ENCODE measurements at places on chromosomes 12 and 14. TPM values are rescaled to one million over a fixed set of nuclear protein-coding genes. Genes with fewer than 3 reads are reported as not detected.
A peak's percentile ranks its signal among the peaks of the same experiment; 100 is the strongest.

DNA sequence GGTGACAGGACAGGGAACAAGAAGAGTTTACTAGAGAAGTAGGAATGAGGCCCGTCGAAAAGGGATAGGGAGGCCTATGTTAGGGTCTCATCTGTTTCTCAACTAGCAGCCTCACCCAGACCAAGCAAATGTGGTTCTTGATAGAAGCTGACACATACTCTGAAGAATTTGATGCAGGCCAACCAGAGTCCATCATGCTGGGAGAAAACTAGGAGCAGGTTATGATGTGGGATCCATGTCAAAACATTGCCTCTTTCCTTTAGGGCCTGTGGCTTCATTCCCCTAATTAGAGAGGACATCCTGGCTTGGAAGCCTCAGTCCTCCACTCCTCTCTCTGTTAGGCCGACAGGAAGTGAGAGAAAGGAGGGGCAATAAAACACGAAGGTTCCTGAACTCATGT lies 122.8 kb downstream of the NTF3 start:
- DNase-seq = peak; percentile 25

DNA sequence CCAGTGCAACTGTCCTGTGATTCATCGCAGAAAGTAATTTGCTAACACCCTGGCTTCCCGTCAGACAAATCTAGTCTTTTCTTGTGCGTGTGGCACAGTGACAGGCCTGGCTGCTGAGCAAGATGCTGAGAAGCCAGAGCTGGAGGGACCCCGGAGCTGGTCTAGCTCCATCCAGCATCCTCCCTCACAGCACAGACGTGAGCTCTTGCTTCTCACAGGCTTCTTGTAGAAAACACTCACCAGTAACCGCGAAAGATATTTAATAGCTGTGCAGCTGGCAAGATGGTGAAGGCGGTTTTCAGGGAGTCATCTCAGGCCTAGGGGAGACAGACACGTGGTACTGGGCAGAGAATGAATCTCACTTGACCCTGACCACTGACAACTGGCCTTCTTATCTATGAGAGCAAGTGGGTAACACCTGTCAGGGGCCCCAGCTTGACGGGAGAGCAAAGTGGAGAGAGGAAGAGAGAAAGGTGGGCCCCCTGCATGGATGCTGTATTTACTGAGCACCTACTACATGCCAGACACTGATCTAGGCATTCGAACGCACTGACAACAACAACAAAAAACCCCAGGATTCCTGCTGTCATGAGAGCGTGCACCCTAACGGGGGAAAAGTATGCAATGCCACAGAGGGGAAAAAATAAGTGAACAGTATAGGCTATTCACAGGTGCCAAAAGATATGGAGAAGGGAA lies 63.3 kb downstream of the CCDC88C start:
- DNase-seq = peak; percentile 98

GRCh38 chr12:128747441-128747840 lies 76.3 kb downstream of the SLC15A4 start:
- no peak for DNase-seq

- no peak for DNase-seq
These were observed 7.4 kb downstream of the INF2 start for GRCh38 chr14:104696671-104697316.

- DNase-seq = peak; percentile 16
These were observed 51.2 kb downstream of the ARMH4 start for GRCh38 chr14:58100735-58101368.

DNA sequence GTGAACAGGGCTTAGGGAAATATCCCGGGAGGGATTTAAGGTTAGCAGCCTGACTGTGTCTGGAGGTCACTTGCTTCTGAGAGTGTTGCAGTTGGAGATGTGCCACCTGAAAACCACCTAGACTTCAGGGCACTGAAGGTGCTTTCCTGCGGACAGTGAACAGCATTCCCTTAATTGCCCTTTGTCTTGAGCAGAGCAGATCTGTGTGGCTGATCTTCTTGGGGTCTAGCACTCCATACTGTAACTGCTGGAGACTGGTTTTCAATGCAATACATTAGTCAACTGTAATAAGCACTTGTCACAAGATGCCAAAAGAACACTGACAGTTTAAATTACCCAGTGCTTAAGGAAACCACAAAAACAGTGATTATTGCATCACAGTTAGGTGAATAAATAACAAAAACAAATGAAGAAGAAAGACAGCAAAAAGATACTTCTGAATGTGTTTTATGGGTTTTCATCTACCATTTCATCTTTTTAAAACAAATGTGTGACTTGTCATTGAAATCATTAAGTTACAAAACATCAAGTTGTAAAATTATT lies 111.8 kb downstream of the PRIMA1 start:
- no peak for DNase-seq

- DNase-seq = no peak
These were observed 25.4 kb downstream of the CD9 start for GRCh38 chr12:6225630-6226001.

DNA sequence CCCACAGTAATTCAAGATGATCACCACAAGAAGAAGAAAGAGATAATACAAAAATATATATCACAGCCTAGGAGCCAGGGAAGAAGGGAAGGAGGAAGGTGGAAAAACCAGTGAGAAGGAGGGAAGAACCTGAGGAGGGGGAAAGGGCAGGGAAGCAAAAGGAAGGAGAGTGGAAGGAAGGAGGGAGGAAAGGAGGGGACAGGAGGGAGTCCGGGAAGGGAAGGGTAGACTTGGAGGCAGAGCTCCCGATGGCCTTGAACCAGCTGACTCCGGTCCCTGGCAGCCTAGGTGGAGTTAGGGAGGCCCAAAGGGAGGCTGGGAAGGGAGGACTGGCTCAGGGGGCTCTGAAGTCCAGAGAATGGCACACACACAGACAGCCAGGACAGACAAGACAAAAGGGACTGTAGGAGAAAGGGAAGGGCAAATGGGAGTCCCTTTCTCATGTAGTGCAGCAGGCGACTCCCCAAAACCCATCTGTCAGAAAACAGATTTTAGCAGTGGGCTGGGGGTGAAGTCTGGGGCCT lies 4.7 kb upstream of the ZNF384 start:
- no peak for DNase-seq

GRCh38 chr12:105960319-105961083 lies 178.3 kb downstream of the NUAK1 start:
- peak; percentile 26 for DNase-seq

Gene RNF10
- total RNA-seq = 109 TPM

Gene CPNE6
- not detected for total RNA-seq

Gene RHNO1
- 23.2 TPM for total RNA-seq

Gene STAT6
- 59.4 TPM for total RNA-seq

Gene CCDC177
- total RNA-seq = not detected

Gene ERH
- total RNA-seq = 71.8 TPM

Gene MAPK1IP1L
- total RNA-seq = 216 TPM

Gene CLEC1A
- not detected for total RNA-seq

Gene TAS2R42
- not detected for total RNA-seq

Measured in myocyte (in vitro differentiated cells).